Activated CD4-positive, CD25-positive, alpha-beta regulatory T cell treated with anti-CD3 and anti-CD28 coated beads, Interleukin-2, amount 50 U/mL, for 24 hours (primary cell): ENCODE measurements at places on chromosomes 3 and 15.

- no peak for ATAC-seq
Observed at GRCh38 chr15:92619145-92620101, 36.2 kb downstream of the FAM174B start.

GRCh38 chr15:100461049-100461448, 67.7 kb downstream of the CERS3 start:
- no peak for ATAC-seq

- ATAC-seq = no peak
Observed at GRCh38 chr3:66991459-66991858, 6.6 kb upstream of the KBTBD8 start.

DNA sequence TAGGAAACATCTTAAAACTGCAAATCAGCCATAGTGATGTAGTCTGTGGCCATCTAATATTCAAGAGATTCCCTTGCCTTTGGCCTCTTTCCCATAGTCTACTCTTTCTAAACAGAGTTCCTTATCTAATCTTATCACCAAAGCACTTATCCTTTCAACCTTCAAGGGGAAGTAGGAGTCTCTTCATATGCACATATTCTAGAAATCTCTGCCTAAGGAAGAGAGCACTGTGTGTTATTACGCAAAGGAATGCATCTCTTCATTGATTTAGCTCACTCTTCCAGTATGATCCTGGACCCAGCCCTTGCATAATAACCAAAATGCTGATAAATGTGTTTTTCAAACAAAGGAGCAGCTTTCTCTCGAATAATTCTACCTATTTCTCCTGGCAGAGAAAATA, 253.7 kb upstream of the TPRG1 start:
- no peak for ATAC-seq

DNA sequence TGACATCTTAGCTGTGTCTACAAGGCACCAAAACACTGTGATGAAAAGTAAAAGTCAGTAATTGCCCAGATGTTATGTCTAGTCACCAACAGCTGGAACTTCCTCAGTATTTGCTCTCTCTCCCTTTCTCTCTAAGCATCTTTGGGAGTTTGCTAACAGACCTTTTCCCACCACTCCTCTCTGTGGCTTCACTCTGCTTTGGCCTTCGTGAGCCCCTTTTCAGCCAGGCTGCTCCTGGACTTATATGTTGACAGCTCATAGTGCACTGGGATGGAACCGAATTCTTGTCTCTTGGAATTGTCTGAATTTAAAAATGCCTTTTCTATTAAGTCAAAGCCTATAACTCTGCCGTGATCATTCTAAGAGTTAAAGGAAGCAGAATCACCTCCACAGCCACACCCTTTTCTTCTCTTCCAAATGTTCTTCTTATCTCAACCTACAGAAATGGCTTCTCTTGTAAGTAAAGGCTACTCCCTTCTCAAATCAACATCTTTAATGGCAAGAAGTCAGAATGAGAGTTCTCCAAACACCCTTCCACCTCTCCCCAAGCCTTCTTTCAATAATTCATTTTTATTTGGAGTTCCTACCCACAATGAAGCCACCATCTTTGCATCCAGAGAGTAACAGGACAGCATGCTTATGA, 17.2 kb upstream of the FOXP1 start:
- no peak for ATAC-seq

DNA sequence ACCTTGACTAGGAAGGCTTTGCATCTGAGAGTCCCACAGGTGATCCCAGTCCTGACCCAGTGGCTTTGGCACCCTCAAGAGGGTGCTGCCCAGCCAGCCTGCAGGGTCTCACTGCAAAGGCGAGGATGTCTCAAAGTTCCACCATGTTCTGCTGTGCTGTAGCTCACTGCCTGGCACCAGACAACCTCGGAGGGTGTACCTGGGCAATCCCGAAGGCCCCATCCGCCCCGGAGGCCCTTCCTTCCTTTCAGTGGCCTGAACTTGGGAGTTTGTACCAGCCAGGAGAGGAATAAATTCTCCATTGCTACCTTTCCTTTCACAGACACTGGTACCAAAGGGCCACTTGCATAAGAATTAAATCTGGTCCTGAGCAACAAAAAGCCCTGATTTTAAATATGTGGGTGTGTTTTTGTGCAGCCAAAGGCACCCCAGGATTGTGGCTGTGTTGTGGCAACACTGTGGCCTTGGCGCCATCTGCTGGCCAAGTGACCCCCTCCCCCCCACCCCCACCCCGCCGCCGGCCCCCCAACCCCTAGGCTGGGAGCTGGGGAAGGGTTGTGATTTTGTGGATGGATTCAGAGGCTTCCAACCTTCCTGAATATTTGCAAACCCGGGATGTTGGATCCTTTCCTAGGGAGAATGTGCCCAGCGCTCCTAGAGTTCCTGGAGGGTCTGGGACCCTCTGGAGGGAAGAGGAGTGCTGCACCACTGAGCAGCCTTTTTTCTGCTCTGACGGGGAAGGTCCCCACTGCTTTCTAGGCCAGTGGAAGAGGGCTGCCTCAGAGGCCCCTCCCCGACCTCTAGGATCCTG, 9.7 kb upstream of the PTPN23 start:
- no peak for ATAC-seq

GRCh38 chr3:167450195-167450594, 23.6 kb downstream of the SERPINI2 start:
- no peak for ATAC-seq

DNA sequence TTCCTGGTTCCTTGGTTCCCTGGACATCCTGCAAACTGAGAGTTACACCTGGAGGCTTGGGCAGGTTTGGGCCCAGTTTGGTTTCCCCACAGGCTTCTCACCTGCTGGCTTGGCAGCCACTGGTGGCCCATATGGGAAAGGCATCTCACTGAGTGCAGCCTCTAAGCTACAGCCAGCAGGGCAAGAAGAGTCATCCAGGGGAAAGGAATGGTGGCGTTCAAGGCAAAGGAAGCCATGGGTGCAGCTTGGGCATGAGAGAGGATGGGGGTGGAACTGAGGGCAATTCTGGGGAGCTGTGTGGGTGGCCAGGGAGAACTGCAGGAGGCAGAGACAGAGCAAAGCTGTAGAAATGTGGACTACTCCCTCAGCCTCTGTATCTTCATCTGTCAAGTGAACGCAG, 106.4 kb downstream of the EPHB1 start:
- ATAC-seq = no peak

DNA sequence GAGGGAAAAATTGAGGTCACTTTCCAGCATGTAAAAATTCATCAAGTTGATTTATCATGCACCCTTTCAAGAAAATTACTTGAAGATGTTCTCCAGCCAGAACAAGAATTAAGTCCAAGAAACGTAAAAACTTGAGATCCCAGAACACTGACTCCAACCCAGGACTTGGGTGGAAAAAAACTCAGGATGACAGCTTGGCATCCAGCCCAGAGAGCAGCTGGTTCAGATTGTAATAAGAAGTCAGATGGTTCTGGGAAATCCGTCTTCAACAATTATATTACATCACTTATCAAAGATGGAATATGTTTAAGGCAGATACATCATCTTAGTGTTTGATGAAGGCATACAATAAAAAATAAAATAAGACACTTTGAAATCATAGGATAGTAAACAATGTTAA, 23.0 kb upstream of the DNAJC13 start:
- ATAC-seq = no peak

DNA sequence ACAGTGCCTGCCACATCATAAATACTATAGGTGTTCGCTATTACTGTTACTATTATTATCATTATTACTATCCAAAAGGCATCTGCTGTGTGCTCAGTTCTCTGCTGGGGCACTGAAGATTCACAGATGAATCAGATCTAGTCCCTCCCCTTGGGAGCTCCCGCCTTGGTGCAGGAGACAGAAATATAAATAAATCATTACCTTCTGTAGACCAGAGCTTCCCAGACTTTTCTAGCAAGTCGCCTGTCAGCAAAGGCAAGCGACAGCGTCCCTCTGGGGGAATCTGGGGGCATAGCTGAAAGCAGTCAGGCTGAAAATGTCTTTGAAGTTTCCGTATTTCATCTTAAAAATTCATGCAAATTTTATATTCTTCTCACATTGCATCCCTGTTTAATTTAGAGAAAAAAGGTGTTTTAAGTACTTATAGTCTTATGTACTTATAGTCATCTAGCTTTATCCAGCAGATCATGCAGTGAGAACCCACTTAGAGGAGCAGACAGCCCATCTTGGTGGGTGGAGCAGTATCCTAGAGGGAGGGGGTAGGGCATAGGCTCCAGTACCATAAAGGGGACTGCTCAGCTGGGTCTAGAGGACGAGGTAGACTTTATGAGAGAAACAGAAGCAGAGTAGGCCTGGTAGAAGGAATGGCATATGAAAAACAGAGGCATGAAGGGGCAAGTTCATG, 10.4 kb upstream of the BRPF1 start:
- no peak for ATAC-seq

DNA sequence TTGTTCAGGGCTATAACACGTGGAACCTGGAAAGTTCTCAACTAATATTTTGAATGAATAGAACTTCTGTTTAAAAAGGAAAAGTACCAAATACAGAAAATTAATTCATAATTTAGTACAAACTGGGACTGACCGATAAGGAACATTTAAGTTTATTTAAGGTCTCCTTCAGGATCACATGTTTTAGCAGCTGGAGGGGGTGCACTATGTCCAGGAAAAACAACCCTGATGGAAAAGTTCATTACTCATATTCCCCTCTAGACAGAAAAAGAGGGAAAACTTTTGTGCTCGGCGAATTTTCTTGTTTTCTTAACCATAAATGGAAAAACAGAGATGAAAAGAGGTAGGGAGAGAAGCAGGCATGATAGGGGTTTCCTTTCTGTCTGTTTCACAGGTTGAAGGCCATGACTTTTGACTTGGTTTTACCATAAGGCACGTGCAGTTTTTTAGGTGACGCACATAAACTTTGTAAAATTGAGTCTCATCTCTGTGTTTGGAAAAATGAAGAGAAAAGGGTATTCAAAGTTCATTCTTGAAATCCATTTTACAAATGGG, 26.5 kb downstream of the FRMD4B start:
- no peak for ATAC-seq

DNA sequence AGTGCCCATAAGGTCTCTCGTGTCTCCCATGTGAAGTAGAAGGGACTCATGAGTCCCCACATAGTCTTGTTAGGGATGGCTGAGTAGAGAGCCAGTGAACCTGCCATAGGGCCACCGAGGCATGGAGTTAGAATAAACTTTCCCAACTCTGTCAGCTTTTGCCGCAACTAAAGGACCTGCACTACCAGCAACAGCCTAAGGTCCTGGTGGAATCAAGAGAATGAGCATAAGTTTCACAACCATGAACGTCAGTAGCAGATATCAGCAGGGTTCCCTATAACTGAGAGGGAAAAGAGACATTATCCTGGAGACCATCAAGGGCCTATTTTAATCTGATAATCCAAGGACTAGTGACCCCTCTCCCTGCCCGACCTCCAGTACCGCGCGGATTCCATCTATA, 60.3 kb upstream of the FNDC3B start:
- no peak for ATAC-seq

DNA sequence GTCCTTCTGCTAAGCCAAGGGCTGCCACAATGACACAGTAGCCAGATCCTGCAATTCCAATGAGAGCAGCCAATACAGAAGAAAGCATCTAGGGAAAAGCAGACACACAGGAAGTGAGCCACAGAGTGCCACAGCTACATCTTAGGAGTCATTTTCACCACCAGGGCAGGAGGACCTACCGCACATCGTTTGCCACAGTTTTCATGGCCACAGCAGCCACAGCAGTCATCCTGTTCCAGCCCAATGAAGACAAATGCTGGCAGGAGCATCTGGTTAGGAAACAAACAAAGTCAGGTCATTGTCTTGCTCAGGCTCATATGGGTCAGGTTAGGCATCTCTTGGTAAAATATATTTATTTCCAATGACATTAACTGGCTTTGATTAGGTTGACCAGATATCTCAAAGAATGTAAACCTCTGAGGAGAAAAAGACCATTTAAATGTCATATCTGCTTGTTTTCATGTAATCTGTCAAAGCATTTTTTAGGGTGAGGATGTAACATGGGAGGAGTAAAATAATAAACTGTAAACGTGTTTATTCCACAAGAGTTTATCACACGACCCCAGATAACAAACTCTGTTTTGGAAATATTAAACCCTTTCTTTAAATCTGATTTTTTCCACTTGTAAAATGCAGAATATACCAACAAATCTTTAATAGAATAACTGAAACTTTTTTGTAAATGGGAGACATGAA, 1.8 kb downstream of the TM4SF1 start:
- no peak for ATAC-seq

GRCh38 chr3:171068658-171069057, 42.1 kb upstream of the SLC2A2 start:
- no peak for ATAC-seq

GRCh38 chr15:100779331-100780207, 100.1 kb upstream of the ALDH1A3 start:
- ATAC-seq = no peak

DNA sequence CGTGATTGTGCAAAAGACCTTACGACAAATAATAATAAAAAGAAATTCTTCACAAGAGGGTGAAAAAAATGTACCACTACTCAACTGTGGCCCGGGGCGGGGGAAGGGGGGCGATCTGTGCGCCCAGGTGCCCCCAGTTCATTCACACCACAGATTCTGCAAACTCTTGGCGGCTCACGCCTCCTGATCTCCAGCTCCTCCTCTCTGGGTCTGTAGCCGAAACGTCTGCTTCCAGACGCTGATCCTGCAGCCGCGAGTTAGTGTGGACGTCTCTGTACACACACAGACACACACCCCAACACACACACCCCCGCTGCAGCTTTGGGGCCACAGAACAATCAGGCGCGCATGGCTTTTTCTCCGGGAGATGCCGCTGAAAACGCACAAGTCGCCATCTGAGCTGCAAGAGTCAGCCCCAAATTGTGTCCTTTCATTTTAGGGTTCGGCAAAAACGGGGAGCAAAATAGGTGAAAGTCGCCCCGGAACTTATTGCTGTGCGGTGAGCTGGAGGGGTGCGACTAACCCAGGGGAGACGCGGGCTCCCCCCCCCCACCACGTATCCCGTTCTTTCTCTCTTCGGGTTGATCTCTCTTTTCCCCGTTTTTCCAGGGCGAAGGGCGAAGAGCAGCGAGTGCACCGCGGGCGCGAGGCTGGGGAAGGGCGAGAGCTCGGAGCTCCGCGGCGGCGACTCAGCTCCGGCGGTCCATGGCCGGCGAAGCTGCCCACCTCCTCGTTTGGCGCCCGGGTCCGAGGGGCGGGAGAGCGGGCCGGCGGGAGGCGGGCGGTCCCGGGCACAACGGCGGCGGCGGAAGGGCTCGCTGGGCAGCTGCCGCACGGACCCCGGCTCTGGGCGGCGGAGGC, 505 bp upstream of the WNT5A start:
- ATAC-seq = no peak

GRCh38 chr3:79081335-79081734, 686.5 kb downstream of the ROBO1 start:
- no peak for ATAC-seq

- ATAC-seq = no peak
Observed at GRCh38 chr15:53193149-53193548, 403.0 kb upstream of the ONECUT1 start.

DNA sequence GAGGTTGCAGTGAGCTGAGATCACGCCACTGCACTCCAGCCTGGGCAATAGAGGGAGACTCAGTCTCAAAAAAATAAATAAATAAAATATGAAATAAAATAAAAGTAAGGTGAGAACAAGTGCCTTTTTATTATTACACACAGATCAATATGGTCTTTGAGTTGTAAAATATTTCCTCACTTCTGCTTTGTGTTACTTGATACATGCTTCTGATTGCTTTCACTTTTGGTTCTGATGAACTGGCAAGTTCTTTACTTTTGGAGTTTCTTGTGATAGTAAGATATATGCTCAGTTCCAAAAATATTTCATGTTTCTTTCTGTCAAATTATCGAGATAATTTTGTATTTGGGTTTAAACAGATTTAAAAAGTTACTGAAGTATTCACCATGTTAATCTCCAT, 16.6 kb upstream of the GYG1 start:
- no peak for ATAC-seq

- ATAC-seq = no peak
Observed at GRCh38 chr3:71322154-71322553, 261.4 kb downstream of the FOXP1 start.
